ENCODE measurements at places on chromosomes 3 and 15.

DNA sequence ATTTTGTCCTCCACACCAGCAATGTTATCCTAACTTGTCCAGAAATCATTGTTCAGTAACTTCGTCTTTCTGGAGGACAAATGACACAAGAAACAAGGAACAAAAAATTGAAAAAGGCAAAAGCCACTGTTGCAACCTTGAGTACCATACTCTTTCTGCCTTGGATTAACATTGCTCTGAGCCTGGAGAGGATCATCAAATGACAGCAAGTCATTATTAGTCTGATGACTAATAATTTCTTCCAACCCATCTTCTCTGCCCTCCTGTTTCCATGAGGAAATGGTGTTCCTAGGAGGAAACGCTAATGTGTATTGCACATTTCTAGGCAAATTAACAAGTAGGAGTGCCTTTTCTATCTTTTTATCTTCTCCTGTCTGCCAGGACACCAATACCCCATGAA, 153.9 kb downstream of the PCCB start:
- no peak for DNase-seq

GRCh38 chr15:29853211-29853987, 31.1 kb upstream of the TJP1 start:
- no peak for DNase-seq

- DNase-seq, result no peak
Observed at GRCh38 chr3:14278799-14279625, 100.4 kb downstream of the LSM3 start.

GRCh38 chr15:79243723-79244122, 38.8 kb upstream of the ANKRD34C start:
- DNase-seq, result no peak

DNA sequence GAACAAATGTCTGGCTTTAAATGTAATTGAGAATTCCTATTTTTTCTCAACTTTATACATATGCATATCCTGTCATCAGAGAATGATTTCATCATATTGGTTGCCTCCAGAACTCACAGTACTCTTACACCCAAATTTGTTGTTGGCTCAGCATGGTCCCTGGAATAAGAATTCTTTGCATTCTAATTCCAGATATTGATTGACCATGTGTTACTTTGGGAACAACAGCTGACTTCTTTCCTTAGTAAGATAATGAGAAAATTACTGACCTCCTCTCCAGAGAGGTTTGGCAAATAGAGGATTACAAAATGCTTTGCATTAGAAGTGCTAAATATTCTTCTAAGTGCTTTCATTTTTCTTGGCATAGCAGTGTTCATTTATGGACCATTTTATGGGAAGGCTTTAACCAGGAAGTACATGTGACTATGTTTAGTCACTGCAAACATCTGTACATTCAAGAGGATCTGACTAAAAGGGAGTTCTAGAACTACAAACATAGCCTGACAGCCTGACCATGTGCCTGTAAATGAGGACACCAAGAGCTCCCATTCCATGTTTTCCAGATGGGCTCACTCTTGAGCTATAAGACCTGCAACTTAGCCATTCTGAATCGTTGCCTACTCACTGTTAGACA, 391.6 kb upstream of the DPPA4 start:
- DNase-seq, result no peak

- no peak for DNase-seq
Observed at GRCh38 chr3:129973853-129974563, 512 bp upstream of the TRH start.

- no peak for DNase-seq
Observed at GRCh38 chr3:151931171-151931570, 57.7 kb downstream of the SUCNR1 start.

DNA sequence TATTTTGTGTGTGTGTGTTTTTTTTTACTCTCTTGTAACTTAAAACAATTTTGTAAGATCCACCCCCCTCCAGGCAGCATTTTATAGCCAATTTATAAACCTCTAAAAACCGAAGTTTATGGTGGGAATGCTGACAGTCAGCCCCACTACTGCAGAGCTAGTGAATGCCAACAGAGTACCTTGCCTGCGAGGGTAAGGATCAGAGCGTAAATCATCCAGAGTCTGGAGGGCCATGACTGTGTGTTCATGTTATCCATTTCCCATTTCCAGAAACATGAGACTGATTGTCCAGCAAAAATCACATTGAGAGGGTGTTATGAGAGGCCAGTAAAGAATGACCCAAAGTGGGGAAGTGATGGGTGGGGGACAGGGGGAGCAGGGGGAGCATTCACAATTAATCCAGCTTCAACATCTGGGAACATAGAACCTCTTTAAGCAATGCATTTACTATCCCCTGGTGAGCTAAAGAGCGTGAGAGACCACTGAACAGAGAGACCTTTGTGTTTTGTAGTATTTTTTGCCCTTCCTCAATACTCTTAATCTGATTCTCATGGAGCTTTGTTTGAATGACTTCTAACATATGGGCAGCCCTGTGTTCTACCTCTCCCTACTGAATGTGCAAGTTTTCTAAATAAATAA, 464.5 kb downstream of the RBMS3 start:
- no peak for DNase-seq

DNA sequence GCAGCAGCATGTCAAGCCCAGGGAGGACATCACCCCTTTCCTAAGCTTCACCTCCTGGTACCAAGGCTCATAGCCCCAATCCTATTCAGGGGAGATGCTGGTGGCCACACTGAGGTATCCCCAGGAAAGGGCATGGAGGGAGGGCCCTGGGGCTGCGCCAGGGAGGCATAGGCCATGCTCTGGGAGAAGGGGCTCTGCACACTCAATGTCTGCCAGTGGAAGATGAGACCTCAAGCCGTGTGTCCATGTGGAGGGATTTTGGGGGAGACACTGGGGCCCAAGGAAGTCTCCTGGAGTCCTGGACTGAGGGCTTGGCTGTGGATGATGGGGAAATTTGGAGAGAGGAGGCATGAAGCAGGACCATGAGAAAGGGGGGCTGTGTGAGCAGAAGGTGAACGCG, 21.2 kb upstream of the PRR23E start:
- no peak for DNase-seq

DNA sequence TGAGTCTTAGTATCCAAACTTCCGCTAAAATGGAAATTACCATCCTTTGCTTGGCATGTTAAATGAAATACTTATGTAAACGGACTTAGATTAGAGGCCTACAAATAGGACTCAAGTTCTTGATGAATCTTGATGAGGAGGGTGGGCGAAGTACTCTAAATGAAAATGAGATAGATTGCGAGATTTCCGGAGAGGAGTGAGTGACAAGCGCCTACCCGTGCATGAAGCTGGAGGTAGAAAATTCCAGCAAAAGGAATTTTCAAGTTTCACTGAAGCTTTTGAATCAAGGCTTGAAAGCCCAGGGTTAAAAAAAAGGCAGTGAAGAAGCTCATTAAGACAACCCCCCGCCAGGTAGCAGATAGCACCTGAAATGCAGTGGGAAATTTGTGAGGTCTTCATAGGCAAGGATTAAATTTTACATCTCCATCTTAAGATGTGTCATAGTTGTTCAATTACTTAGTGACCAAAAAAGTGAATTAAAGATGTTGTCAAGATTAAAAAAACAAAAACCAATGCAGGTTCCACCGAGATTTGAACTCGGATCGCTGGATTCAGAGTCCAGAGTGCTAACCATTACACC, 655 bp upstream of the RAB11A start:
- no peak for DNase-seq

GRCh38 chr3:14761121-14761672, 57.6 kb upstream of the FGD5 start:
- no peak for DNase-seq

DNA sequence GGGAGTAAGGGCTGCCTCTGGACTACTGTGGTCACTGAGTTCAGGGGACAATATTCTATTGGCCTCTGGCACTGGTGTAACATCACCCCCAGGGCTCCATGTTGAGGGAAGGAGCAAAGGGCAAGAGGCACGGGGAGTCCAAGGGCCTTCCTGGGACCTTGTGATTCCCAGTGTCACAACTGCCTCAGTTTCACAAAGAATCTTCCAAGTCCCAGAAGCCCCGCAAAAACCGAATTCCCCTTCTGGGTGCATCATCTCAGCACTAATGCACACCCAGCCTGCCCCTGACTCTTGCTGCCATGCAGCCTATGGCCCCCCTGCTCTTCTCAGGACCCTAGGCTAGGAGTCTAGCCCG, 5.5 kb downstream of the AMOTL2 start:
- no peak for DNase-seq

- DNase-seq, result no peak
Observed at GRCh38 chr3:52237006-52237656, 1.8 kb downstream of the TWF2 start.

DNA sequence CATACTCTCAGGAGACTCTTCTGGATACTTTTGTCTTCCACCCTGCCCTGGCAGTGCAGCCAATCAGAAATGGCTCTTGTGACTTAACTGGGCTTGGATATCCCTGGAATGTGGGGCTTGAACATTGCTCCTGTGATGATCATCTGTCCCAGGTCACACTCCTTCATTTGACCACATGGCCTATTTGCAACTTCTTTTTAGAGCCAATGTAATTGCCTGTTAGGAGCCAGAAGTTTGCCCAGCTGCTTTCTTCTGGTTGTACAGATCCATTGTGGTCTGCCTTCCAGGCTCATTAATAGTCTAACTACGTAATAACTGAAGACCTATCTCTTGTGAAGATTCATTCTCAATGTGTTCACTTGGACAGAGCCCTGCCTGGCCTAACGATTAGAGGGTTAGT, 29.8 kb downstream of the QTRT2 start:
- DNase-seq, result no peak

DNA sequence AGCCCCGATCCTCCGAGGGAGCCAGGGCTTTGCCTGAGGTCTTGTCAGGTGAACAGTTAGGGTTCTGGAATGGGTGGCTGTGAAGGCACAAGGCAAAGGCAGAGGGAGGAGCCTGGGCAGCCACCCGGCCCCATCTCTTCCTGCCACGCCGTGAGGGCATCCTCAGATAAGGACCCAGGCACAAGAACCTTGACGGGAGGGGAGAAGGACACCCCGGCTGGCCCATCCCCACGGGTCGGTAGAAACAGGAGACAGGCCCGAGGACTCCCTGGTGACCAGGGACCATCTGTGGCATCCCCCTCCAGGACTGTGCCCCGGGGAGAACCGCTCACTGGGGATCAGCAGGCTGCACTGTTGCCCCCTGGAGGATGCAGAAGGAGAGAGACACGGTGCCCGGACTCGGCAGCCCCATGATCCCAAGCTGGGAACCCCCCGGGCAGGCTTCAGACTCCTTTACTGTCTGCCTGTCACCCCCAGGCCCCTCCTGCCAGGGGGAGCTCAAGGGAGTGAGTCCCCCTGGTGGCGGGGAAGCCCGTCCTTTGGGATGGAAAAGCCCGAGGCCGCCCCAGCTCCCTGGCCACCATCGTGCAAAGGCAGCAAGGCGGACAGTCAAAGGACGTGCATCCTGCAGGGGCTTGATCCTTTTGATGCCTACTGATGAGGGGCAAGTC, 12.3 kb upstream of the PCSK6 start:
- DNase-seq, result peak; percentile 49

DNA sequence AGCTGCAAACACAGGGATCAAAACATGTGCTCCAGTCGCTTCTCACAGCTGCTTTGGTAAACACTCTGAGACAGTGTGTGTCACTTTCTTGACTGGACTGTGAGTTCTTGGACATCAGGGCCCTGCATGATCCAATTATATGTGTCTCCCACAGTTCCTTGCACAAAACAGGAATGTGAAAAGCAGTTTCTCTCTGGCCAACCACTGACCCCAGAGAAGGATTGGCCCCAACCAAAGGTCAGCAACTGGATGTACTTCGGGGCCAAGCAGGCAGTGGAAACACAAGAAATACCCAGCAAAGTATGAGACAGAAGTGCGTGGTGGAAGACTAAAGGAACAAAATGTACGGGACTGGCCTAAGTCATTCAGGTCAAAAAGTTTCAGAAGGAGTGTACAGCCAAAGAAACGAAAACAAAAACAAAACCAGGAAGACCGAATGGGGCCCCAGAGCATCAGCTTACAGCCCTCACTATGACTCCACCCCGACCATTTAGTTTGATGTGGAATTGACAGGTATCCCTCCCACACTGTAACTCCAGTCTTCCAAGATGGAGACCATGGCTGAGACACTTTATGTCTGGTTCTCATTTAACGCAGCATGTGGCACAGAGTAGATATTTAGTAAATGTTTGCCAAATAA, 76.7 kb upstream of the LPP start:
- no peak for DNase-seq

DNA sequence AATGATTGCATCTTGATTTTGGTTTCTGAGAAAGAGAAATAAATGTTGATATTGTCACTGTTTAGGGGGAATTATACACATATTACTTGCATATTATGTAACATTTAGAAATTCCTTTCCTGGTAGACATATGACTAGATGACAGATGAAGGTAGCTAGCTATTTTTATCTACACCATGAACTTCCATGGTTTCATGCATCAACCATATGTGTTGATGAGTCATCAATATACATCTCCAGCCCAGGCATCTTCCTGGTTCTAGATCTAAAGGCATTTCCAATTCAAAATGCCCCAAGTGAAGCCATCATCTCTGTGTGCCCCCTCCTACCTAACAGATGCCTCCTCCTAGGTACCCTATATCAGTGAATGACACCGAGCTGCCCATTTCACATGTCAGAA, 9.5 kb upstream of the ADAMTSL3 start:
- DNase-seq, result no peak

GRCh38 chr3:55294557-55294956, 192.5 kb downstream of the WNT5A start:
- no peak for DNase-seq

DNA sequence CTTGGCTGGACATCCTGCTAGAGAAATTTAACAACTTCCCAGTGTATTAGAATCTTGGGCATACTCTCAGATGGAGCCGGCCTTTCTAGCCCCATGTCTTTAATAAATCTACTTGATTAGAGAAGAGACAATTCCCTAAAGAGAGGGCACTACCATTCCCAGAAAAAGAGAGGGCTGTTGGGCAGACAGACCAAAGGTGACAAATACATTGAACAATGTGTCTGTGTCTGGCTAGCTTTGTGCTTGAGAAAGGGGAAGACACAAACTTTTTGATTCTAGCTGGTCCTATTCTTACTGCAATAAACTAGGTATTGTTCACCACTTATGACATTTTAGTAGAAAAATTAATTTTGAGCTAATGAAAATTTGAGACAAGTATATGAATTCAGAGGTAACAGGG, 57.7 kb downstream of the DUT start:
- DNase-seq, result no peak

DNA sequence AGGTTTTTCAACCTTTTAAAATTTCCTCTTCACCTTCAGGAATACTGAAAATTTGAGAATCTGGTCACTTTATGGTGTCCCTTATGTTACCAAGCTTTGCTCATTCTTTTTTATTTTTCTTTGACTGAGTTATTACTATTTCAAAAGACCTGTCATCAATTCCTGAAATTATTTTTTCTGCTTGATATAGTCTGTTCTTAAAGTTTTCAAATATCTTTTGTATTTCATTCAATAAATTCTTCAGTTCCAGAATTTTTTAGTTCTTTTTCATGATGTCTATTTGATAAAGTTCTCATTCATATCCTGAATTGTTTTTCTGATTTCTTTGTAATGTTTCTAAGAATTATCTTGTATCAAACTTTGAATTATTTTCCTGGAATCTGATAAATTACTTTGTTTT, 63.9 kb downstream of the UQCC5 start:
- no peak for DNase-seq

GRCh38 chr3:162332344-162332743, 835.7 kb downstream of the OTOL1 start:
- DNase-seq, result no peak

- peak; percentile 22 for DNase-seq
Observed at GRCh38 chr3:192467230-192468140, 259.9 kb downstream of the FGF12 start.

- no peak for DNase-seq
Observed at GRCh38 chr3:104178680-104179079, 1188.0 kb upstream of the ALCAM start.

- DNase-seq, result no peak
Observed at GRCh38 chr3:168049367-168049974, 46.3 kb downstream of the GOLIM4 start.

GRCh38 chr3:20072422-20072821, 32.2 kb downstream of the KAT2B start:
- no peak for DNase-seq

Measured in activated T-cell treated with anti-CD3 and anti-CD28 coated beads, Interleukin-2, amount 50 U/mL, for 1 hour (primary cell).